Stimulated activated CD8-positive, alpha-beta memory T cell treated with anti-CD3 and anti-CD28 coated beads, Interleukin-15, amount 100 ng/mL, for 24 hours (primary cell): ENCODE measurements at places on chromosomes 13 and 19.

DNA sequence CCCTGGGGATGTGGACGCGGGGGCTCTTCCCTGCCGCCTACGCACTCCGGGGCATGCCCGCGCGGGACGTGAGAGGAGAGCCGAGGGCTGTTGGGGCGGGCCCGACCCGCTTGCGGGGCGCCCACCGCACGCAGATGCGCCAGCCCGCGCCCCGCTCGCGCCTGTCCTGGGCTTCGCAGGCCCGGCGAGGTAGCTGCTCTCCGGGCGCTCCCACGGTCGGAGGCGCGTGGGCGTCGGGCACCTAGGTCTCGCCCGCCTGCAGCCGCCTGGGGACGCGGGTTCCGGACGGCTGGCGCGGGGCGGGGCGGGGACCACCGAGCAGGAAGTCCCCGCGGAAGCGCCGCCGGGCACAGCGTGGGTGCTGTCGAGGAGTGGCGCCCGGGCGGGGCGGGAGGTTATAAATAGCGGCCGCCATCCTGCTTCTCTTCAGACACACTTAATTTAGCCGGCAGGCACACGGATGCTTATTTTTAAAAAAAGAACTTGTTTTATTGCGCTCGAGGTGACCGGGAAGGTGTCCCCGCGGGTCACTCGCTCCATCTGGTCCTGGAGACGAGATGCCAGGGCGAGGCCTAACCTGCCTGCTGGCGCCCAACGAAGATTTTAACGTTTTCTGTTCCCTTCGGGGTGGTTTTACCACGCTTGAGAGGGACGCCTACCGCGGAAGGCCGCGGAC is 561 bp upstream of the GJA3 start:
- peak; percentile 32 for DNase-seq

- no peak for DNase-seq
Measured at GRCh38 chr13:51942189-51942588, 69.1 kb downstream of the ATP7B start.

DNA sequence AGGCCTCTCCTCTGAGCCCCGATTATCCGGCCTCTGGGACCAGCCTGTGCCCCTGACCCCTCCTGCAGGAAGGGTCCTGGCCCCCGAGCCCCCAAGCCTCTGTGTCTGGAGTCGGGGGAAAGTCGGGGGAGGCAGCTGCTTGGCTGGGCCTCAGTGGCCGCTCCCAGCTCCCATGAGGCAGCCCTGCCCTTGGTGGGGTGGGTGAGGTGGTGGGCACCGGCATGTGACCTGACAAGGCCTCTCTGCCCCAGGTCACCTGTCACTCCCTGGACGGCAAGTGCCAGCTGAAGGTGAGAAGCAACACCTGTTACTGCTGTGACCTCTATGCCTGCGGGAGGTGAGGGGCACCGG is 41.5 kb downstream of the TMEM255B start:
- no peak for DNase-seq

GRCh38 chr13:64347664-64348063 is 2882.5 kb downstream of the PCDH9 start:
- DNase-seq, result no peak

DNA sequence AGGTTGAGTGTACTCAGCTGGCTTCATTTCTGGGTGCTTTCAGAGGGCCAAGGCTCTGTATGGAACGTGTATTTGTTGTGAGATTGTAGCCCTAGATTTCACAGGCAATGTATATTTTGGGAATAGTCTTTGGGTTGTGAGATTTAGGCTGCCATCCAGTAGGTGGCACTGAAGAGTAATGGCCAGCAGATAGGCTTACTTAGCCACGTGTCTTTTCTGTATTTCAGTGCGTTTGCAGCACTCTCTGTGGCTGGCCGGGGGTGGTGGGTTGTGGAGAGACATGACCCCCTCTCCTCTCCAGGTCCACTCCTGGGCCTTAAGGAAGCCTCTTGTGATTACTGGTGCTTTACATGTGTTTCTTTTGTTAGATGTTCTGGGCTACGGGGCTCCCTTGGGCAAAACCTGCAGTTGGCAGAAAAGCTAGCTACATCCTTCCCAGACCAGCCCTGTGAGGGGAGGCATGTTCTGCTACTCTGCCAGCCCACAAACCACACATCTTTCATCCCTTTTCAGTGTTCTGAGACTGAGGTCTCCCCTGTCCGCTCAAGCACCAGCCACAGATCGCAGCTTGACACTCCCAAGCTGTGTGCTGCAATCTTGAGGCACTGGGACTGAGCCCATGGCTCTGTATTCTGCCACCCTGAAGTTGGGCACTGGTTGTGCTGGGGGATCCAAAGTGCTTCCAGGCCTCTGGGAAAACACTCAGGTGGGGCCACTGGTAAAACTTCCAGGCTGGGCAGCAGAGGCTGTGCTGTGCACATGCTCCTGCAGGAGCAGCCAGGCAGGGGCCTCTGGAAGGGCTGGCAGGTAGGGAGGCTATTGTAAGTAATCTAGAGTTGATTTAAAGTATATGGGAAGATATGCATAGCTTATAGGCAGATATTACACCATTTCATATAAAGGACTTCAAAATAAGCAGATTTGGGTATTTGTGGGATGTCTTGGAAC is 1096.8 kb upstream of the PCDH20 start:
- DNase-seq, result no peak

DNA sequence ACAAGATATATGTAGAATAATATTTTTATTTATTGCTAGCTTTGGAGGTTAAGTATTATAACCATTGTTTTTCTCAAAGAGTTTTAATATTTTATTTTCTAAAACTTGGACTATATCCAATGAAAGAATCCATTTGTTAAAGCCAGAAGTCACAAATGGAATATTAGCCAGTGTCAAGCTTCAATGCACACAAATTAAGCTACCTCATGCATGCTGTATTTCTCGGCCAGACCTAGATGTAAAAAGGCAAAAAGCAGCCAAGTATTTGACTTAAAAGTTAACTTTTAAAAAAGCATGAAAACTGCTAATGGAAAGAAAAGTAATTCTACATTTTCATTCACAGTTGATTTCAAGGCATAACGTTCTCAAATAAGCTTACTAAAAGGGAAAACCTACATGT is 160.0 kb upstream of the ATXN8OS start:
- DNase-seq, result no peak

DNA sequence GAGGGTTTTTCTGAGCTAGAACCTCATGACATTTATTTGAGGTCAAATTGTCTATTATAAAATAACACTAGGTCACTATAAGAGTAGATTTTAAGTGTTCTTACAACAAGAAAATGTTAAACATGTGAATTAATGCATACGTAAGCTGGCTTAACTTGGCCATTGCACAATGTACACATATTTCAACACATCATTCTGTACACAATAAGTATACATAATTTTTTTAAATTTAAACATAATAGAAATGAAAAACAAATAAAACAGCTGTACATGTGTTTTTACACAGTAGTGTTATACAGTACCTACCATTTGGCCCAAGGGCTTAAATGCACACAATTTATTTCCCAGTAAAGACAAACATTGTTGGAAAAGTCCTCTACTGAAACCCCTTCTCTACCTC is 269.9 kb downstream of the DACH1 start:
- DNase-seq, result no peak

- no peak for DNase-seq
Measured at GRCh38 chr19:43759515-43759914, 4.8 kb upstream of the SMG9 start.

GRCh38 chr19:50512999-50513745 is 541 bp downstream of the ASPDH start:
- no peak for DNase-seq

DNA sequence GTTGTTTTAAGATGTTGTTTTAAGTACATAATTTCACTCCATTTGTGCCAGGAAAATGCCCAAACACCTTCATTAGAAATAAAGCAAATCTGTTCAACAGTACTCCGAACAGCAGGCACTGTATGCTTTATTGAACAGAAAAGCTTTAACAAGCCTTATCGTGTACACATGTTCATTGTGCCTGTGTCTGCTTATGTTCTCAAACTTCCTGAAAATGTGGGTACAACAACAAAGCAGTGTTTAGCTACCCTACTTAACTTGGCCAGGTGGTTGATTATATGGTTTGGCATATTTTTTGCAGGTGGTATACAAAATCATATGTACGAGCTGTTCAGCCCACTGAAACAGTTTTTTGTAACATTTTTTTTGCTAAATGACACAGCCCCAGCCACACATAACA is 718.0 kb downstream of the DACH1 start:
- DNase-seq, result no peak

DNA sequence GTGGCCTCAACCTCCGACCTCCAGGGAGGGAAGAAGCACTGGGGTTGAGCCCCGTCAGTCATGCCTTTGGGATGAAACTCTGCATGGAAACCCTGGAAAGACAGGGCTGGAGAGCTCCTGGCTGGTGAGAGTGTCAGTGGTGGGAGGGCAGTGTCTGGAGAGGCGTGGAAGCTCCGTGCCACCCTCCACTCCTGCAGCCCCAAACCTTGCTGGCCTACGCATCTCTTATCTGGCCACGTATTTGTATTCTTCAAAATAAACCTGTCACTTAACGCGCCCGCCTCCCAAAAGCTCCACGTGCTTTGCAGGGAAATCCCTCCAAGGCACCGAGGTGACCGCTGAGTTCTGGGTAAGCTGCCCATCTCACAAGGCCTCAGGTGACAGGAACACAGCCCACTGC is 84.3 kb downstream of the TEX29 start:
- DNase-seq, result no peak

DNA sequence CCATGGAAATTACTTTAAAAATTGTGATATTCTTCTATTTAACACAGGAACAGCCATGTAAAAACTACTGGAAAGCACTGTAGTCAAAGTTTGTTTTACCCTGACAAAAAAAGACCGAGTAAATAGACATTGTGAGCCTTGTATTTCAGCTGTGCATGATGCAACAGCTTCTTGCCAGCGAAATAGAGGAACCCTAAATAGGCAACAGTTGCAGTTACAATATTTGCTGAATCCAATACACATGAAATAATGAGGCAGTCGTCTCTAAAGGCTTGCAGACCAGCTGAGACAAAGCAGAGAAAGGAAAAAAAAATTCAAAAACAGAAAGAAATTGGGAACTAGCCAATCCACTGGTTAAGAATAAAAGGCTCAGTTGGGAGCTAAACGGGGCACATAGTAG is 1001.1 kb downstream of the OLFM4 start:
- DNase-seq, result no peak

GRCh38 chr19:57506163-57506562 is 6.4 kb downstream of the ZNF773 start:
- DNase-seq, result no peak

GRCh38 chr19:33683881-33684537 is 62.3 kb downstream of the CHST8 start:
- DNase-seq, result no peak

DNA sequence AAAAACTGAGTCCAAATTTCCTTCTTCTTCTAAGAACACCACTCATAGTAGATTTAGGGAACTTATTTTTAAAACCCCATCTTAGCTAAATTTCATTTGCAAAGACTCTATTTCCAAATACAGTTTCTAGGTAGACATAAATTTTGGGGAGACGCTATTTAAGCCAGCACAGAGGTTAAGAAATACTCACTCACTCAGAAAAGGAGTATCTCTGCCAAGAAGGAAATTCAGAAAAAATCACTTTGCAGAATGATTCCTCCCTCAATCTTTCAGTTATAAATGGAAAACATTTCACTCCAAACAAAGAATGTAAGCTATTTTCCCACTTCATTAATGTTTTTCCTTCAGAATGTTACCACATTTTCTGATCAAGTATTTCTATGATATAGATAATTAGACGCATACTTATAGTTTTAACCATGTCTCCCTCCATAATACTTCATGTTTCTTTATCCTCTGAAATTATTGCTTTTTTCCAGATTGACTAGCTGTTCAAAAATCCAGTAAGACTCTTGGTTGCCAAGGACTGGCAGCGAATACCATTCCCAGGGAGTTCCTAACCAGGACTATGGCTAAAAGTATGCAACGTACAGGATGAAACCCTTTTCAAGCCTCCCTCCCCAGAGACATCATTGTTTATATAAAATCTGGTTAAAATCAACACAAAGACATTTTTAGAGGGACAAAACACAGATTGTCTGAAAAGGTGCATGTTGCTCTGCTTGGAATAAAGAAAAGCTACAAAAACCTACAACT is 52.5 kb upstream of the RXFP2 start:
- DNase-seq, result no peak

DNA sequence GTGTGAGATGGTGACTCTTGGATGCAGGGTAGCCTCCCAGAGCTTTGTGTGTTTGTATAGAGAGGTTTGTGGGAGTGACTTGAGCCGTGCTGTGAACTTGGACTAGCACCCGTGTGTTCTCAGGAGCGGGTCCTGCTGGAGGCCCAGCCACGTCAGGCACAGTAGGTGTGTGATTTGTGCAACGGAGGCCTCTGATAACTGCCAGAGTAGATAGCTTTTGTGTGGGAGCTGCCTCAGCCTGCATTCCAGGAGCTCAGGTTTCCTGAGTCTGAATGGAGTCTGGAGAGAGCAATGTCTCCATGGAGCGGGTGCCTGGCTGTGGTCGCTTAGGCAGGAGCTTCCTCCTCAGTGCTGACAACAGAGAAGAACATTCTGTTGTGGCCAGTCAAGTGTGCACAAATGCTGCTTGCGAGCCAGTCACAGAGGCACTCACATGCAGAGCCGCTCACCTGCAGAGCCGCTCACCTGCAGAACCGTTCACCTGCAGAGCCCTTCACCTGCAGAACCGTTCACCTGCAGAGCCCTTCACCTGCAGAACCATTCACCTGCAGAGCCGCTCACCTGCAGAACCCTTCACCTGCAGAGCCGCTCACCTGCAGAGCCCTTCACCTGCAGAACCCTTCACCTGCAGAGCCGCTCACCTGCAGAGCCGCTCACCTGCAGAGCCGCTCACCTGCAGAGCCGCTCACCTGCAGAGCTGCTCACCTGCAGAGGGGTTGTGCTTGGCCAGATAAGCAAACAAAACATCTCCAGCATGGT is 32.6 kb downstream of the TFDP1 start:
- DNase-seq, result no peak
